CD8-positive, alpha-beta T cell (primary cell): ENCODE measurements at places on chromosomes 4 and X. TPM values are rescaled to one million over a fixed set of nuclear protein-coding genes. Genes with fewer than 3 reads are reported as not detected.

The NDUFC1 gene
- 25.5 TPM for total RNA-seq

The LIN54 gene
- 10.2 TPM for total RNA-seq

The TNIP3 gene
- 1.00 TPM for total RNA-seq

The DGKK gene
- total RNA-seq: not detected

The PRKG2 gene
- total RNA-seq: 0.33 TPM

The TRIM75 gene
- not detected for total RNA-seq

The UGT2B17 gene
- total RNA-seq: not detected

The GAGE12H gene
- not detected for total RNA-seq

The IQCM gene
- total RNA-seq: not detected

The NSUN7 gene
- total RNA-seq: 0.14 TPM

The COX7B2 gene
- total RNA-seq: not detected

The PCDH10 gene
- not detected for total RNA-seq

The BTC gene
- not detected for total RNA-seq

The HMX1 gene
- not detected for total RNA-seq

The SPANXC gene
- not detected for total RNA-seq

The HSD17B13 gene
- 0.22 TPM for total RNA-seq
